GM12864 (cell line): ENCODE measurements at places on chromosomes 13 and 19.

- DNase-seq, result no peak
Observed at GRCh38 chr13:99926014-99926731, 45.4 kb downstream of the ZIC5 start.

- DNase-seq, result no peak
Observed at GRCh38 chr19:4916292-4917082, 7.2 kb downstream of the UHRF1 start.

DNA sequence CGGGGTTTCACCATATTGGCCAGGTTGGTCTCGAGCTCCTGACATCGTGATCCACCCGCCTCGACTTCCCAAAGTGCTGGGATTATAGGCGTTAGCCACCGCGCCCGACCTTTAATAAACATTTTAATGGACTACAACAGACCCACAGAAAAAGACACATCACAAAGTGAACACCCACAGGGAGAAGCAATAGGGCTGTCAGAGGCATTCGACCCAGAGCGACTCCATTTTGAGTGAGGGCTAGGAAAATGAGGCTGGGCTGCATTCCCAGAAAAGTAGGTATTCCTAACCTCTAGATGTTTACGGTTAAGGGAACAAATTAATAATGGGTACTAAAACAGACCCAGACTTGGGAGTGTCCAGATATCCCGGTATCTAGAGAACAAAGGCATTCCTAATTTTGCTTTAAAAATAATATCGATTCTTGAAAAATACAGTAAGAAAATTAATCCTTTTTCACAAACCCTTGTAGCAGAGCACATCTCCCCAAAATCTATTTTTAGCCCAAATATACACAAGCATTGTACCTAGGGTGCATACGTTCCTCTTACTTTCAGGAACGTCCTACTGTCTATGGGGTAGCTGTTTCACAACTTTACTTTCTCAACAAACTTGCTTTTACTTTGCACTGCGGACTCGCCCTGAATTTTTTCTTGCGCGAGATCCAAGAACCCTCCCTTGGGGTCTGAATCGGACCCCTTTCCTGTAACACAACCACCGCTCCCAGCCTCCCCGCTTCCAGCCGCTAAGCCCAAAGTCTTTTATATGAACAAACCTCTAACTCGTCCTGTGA, 811 bp upstream of the ZNF8 start:
- no peak for DNase-seq

DNA sequence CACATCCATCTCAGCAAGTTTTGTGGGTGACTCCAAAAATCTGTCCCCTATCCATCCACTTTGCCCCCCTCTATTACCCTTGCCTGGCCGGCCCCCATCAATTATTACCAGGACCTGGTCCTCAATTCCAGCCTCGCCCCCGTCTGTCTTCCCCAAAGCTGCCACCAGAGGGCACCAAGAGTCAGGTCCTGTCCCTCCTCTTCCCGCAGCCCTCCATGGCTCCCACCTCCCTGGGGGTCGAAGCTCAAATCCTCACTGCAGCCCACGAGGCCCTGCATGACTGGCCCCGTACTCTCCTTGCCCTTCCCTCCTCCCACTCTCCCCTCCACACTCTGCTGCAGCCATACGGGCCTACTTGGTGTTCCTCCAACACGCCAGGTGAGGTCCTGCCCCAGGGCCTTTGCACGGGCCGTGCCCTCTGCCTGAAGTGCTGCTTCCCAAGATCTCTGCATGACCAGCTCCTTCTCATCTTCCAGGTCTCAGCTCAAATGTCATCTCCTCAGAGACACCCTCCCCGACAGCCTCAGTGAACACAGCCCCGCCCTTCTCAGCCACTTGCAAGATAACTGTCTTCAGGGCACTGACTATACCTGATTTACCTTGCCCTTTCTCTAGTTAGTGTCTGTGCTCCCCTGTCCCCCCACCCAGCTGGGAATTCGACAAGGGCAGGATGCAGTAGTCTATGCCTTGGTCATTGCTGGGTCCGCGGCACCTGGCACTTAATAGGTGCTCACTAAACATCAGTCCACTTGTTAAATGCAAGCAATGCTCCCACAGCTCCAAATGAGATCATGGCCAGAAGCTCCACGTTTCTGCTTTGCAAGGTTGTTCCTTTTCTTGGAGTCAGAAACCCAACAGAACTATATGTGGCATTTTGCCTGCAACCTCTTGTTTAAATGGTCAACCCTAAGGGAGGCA, 16.8 kb upstream of the SEMA6B start:
- no peak for DNase-seq

DNA sequence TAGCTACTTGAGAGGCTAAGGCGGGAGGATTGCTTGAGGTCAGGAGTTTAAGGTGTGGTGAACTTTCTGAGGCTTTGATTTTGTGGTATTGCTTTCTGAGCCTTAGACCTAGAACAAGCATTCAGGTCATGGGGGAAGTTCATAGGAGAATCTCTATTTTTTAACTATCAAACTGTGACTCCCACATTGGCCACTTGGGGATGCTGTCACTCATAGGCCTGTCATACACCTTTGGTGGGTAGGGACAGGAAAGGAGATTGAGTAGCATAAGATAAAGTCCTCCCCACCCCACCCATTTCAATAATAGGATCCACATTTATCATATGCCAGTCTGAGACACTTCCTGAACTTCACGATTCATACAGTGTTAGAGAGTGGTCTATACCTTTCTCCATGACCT, 41.9 kb upstream of the PSG2 start:
- no peak for DNase-seq

DNA sequence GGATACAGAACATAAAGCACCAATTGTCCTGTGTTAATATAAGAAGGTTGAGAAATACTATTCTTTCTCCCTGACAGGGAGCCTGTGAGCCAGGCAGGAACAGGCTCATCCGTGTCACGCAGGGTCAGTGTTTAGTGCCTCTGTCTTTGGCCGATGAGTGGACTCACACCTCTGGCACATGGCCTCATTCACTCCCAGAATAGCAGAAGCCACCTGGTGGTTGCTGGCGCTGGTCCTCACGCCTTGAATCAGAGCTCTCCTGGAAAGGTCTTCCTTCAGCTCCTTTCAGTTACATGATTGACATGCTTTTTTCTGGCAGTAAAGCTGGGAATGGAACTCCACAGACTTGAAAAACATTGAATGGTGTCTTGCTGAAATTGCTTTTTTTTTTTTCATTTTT, 28.1 kb upstream of the SIAH3 start:
- no peak for DNase-seq

DNA sequence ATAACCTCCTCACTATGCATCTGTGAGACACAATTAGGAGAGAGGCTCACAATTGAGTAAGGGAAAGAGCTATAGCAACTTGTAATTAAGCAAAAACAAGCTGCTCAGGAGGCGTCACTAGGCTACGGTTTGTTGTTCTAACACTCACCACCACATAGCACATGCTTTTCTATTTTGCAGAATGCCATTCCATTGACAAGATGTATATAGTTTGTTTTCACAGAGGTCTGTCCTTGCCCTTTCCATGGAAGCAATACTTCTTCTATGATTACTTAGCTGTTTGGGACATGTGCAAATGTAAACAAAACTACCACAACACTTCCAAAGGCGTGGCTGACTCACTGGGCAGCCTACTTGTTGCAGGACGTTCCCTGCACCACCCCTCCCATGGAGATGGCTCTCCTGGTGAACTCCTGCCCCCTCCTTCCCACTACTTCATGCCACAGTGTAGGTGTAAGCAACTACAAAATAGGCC, 33.9 kb upstream of the FAM216B start:
- DNase-seq, result no peak

GRCh38 chr13:20405691-20406090, 120.0 kb downstream of the CRYL1 start:
- DNase-seq, result no peak

GRCh38 chr13:114125589-114125988, 6.8 kb downstream of the RASA3 start:
- no peak for DNase-seq

- DNase-seq, result no peak
Observed at GRCh38 chr19:31177246-31177645, 172.0 kb downstream of the TSHZ3 start.

DNA sequence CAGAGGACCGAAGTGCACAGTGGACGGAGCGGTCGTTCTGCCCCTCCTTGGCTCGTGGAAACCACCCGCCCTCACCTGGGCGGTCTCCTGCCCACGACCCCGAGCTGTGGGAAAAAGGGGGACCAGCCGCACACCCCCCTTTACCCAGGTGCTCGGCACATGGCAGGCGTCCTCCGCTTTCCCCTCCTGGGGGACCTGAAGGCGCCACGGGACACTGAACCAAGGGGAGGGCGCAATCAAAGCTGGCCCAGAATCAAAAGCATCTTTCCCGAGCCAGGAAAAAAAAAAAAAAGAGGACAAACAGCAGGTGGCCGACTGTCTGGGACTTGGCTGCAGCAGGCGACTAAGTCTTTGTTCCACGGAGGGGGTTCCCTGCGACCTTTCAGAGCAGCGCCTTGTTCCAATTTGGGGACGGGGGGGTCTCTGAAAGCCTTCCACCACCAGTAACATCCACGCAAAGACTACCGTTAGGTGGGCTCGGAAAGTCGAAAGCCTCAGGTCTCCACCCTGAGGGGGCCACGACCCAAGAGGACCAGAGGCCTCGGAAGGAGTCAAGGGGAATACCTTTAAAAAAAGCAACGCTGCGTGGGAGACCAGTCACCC, 1.1 kb downstream of the MBD3 start:
- DNase-seq, result no peak

DNA sequence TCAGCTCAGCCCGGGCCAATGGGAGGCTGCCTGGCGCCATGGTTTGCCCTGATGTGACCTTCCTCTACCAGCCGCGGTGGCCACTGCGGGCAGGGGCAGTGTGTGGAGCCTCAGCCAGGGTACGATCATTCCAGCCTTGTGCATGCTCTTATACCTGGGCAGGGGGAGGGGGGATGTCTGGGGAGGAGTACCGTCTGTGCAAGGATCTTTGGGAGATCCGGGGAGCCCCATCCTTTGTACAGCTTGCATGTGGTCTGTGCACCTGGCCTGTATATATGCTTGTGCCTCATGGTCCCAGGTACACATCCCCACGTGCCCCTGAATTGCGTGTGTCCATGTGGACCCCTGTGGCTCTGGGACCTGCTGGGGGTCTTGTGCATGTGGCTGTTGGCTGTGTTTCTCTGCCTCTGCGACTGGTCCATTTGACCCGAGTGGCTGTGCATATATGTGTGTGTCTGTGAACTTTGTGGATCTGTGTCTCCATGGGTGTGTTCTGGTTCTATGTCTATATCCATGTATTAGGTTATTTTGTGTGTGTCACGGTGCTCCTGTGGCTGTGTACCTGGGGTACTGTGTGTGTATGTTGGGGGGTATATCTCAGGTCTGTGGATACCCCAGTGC, 12.8 kb upstream of the NANOS3 start:
- DNase-seq, result no peak

- no peak for DNase-seq
Observed at GRCh38 chr19:18674616-18675015, 8.9 kb upstream of the CRTC1 start.

DNA sequence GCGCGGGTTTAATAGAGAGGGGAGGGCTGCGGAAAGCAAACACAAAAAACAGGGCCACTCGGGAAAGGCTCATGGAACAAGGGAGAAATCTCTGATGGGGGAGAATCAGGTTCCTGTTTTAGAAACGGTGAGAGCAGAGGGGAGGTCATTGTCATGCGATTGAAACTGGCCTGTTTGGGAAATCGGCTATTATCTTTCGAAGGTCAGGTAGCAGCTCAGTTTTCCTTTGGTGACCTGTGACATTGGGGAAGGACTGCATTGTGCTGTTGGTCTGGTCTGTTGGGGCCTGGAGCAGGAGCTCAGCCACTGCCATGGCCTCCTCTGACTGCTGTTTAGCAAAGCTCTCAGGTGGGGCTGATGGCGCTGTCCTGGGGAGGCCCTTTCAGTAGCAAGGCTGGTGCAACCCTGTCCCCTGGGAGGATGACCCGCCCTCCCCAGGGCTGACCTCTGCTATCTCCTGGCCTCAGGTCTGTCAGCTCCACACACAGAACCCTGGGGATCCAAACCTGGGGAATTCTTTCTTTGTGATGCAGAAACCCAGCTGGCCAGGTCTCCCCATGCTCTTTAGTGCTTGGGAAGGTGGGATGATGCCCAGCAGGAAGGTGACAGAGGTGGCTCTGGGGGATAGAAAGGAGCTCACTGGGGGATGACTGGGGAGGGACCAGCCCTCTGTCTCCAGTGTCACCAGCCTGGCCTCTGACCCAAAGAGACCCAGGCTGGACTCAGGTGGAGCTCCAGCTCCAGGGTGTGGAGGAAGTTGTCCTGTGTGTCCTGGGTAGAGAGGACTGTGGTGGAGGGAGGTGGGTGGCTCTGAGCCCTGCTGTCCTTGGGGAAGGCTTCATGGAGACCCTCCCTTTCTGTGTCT, 21.2 kb upstream of the CD177 start:
- no peak for DNase-seq

DNA sequence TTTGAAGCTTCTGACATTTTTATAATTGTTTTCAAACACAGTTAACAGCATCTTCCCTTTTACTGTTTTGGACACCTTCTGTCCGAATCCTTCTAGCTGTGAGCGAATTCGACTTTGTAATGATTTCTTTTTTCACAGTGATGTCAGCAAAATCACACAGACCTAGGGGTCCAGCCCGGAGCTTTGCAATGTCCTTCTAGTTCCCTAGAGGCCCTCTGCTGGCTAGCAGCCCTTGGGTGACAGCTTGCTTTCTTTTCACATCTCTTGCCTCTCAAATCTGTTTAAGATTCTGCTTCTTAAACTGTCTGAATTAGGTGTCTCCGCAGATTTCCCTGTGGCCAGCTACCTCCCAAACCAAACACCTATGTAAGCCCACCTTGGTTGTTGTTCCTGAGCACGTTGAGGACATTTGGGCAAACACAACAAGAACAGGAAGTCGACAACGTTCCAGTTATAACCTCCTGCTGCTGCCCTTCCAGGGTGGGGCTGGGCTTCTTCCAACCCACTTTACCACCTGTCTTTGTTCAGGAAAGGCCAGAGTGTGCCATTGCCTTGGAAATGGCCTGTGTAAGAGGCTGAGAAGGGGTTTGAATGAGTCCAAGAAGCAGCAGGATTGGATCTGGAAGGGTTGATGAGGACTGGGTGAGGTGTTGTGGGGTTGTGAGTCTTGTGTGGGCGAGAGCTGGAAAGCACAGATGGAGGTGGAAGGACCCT, 123.1 kb downstream of the ATP8A2 start:
- no peak for DNase-seq

GRCh38 chr13:102715447-102715846, 20.6 kb upstream of the METTL21C start:
- no peak for DNase-seq
